ENCODE measurements at places on chromosomes 13 and 19.

GRCh38 chr13:60351855-60352615, 45.0 kb upstream of the TDRD3 start:
- DNase-seq = no peak

GRCh38 chr19:7512400-7512851, 3.5 kb upstream of the ZNF358 start:
- no peak for DNase-seq

DNA sequence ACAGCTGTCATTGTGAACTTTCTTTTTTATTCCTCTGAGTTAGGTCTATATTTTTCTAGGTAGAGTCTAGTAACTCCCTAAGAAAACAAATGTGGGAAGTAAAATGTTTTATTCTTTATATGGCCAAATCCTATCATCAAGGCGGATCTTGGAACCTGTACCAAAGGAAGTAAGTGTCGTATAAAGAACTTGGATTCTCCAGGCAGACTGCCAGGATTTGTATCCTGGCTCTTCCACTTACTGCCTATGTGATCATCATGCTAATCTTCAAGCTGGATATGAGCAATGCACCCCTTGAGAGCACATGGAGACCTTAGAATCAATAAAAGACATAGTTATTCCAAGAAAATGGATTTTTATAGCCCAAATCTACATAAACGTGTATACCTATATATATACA, 286.5 kb downstream of the PCDH17 start:
- no peak for DNase-seq

- no peak for DNase-seq
Measured at GRCh38 chr13:45257638-45258333, 56.9 kb upstream of the KCTD4 start.

- DNase-seq = no peak
Measured at GRCh38 chr13:79516595-79516994, 35.6 kb downstream of the NDFIP2 start.

DNA sequence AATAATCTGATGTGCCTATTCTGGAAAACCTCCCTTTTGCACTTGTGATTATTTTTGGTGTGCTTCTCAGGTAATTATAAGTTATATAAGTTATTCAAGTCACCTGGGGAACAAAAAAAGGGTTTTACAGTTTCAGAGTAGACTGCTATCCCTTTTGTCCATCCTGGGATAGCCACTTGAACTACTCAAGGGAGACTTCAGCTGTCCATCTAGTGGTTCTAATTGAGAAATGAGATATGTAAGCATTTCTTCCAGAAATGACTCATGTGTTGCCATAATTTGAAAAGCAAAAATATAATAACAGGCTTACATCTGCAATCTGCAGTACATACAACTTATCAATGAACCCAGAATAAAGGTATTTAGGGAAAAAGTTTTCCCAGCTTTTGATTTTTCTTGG, 20.4 kb downstream of the UBL3 start:
- DNase-seq = no peak

GRCh38 chr13:45615501-45616101, at the start of gene ERICH6B:
Gene ERICH6B, minus strand, starts transcription at chr13:45615739. Its CDS starts 18,734 bp downstream, at chr13:45597005.
- DNase-seq = no peak

DNA sequence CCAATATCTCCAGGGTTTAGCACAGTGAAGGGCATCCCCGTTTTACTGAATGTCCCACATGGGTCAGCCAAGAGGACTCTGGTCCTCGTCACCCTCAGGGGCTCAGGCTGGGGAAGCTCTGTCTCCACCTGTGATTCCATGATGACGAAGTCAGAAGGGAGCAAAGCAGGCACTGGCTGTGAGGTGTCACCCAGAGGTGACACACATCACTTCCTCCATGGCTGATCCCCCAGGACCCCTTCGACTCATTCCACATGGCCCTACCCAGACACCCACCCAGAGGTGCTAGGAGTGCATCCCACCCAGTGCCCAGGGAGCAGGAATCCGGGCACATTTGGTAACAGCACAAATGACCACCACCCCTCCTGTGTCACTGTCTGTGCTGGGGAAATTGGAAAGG, 145.2 kb upstream of the VSTM2B start:
- no peak for DNase-seq

GRCh38 chr19:54137699-54138488, at the start of gene CNOT3:
Gene CNOT3, plus strand, starts transcription at chr19:54137762. Its CDS starts 5,217 bp downstream, at chr19:54142979.
- no peak for DNase-seq

DNA sequence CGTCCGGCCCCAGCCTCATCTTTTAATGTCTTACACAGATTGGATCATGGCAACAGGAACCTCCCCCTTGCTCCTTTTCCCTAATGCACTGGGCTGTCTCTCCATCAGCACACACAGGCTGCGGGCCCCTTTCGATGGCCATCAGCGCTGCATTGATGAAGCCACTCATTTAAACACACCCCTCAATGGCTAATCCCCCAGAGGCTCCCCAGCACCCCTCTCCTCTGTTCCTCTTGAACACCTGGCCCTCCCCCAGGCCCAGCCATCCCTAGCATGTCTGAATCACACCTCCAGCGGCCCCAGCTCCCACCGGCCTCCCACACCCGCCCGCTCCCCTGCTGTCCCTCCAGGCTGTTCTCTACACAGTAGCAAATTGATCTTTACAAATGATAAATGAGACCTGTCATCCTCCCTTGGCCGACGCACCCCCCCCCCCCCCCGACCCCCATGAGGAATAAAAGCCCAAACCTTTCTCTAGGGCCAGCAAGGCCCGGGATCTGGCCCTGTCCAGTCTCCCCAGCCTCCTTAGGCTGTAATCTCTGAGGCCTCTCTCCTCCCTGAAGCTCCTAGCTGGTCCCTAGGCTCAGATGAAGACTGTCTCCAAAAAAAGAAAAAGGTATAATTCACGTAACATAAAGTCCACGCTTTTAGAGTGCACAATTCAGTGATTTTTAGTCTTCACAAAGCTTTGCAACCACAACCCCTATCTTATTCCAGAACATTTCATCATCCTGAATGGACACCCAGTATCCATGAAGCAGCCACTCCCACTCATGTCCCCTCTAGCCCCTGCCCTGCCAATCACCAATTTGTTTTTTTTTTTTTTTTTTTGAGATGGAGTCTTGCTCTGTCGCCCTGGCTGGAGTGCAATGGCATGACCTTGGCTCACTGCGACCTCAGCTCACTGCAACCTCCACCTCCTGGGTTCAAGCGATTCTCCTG, 7.4 kb downstream of the RPL28 start:
- no peak for DNase-seq

DNA sequence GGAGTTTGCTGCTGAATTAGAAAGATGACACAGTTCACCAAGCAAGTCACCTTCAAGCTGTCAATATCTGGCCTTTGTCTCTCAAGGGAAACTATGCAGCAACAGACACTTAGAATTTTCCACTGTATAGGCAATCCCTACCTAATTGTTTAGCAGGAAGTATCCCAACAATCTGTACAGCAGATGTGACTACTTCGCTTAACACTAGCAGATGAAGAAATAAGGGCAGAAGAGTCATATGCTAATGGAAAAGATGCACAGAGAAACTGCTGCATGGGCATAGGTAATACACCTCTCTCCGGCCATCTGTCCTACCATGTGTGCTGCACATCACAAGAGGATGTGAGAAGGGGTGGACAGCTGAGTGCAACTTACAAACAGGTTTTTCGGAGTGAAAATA, 851.2 kb downstream of the PCDH9 start:
- DNase-seq = peak; percentile 44

DNA sequence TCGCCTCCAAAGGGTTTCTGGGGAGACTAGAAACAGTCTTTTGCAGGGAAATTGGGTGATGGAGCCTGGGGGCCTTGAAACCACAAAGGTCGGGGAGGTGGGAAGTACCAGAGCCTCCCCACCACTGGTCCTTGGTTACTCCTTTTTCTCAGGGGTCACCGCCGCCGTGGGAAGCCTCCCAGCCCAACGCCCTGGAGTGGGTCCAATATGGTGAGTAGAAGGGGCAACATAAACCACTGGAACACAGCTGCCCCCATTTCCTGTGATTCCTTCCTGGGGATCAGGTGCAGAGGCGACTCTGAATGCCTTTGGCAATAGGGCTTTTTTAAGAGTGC, 5.8 kb downstream of the PGLYRP1 start:
- no peak for DNase-seq

DNA sequence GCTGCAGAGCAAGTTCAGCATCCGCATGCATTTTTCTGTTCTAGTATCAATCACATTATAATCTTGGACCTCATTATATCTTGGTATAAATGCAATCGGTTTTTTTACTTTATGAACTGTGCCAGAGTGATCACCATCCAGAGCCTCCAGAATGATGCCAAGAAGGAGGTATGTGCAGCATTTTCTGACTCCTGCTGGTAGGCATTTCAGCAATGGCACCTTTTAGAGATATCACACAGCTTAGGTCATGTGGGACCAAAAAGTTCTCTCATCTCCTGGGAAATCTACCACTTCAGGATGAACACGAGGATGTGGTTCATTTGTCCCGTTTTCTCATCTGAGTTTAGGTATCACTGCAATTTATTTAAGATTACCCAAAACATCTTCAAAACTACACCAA, 220.4 kb downstream of the VWA8 start:
- DNase-seq = no peak

DNA sequence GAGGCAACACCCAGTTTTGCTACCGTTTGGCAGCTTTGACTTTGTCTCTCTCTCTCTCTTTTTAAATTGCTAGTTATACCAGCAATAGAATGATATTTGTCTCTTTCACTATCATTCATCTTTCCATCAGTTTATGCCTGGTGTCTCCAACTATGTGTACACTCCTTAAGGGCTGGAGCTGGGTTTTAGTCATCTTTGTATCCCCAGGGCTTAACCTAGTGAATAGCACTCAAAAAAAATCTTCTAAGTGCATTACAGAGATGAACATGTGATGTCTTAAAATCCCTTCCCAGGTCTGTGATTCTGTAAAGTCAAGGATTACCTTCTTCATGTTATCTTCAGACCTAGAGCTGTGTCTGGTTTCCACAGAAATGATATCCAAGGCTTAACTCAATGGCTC, 7.8 kb upstream of the UBL3 start:
- DNase-seq = no peak

DNA sequence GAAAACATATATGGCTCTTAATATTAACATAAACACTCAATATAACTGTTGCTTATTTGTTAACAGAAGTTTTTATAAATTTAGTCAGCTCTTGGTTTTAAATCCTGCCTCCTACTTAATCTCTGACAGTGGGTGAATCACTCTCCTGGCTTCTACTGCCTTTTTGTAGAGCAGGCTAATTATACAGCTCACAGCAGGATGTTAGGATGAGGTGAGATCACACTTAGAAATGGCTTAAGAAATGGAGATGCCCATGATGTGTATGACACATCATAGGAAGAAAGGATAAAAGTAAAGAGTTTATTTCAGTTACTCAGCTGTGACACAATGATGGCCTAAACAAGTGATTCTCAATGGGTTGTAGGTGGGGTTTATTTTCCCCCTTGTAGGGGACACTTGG, 345.6 kb downstream of the SPRY2 start:
- DNase-seq = no peak

GRCh38 chr13:29934531-29935308, 84.3 kb upstream of the UBL3 start:
- no peak for DNase-seq

DNA sequence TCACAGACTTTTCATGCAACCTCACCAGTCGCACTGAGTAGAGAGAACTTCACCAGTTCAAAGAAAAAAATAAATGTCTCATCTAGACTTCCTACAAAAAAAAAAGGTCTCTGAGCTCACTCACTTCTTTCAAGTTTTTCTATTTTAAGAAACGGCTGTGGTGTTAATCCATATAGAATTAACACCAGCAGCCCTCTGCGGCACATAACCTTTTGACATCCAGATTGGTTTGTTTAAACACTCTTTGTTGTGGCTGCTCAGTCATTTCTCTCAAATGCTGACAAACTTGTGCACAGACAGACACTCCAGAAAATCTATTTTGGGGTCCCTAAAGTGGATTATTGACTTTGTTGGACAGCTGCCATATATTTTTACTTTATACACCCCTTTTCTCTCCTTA, 874.9 kb downstream of the EFNB2 start:
- DNase-seq = no peak

GRCh38 chr19:6678690-6679109, 8.7 kb upstream of the TNFSF14 start:
- no peak for DNase-seq

GRCh38 chr13:40506592-40507446, 159.6 kb downstream of the FOXO1 start:
- no peak for DNase-seq

GRCh38 chr19:46886546-46887239, 25.9 kb downstream of the ARHGAP35 start:
- DNase-seq = no peak

- DNase-seq = no peak
Measured at GRCh38 chr13:51363625-51364024, 24.1 kb downstream of the SERPINE3 start.

- DNase-seq = no peak
Measured at GRCh38 chr19:17615889-17616685, 60.6 kb downstream of the COLGALT1 start.

DNA sequence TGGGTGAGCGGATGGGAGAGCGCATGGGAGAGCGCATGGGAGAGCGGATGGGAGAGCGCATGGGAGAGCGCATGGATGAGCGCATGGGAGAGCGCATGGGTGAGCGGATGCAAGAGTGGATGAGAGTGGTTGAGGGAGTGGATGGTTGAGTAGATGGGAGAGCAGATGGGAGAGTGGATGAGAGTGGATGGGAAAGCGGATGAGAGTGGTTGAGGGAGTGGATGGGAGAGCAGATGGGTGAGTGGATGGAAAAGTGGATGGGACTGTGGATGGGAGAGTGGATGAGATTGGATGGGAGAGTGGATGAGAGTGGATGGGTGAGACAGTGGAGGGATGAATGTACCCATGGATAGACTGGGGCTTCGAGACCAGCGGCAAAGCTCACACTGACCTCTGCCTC, 8.6 kb upstream of the TEKTIP1 start:
- no peak for DNase-seq

- DNase-seq = no peak
Measured at GRCh38 chr19:50947123-50947522, 5.7 kb downstream of the KLK5 start.

Data from NCI-H1694 (cell line).